ENCODE measurements at places on chromosomes 2 and 18.

- no peak for DNase-seq
Measured at GRCh38 chr2:224259831-224260230, 142.1 kb downstream of the FAM124B start.

GRCh38 chr2:217392930-217393584 is 533.2 kb upstream of the TNP1 start:
- no peak for DNase-seq

- no peak for DNase-seq
Measured at GRCh38 chr2:172586245-172586891, 30.5 kb downstream of the PDK1 start.

DNA sequence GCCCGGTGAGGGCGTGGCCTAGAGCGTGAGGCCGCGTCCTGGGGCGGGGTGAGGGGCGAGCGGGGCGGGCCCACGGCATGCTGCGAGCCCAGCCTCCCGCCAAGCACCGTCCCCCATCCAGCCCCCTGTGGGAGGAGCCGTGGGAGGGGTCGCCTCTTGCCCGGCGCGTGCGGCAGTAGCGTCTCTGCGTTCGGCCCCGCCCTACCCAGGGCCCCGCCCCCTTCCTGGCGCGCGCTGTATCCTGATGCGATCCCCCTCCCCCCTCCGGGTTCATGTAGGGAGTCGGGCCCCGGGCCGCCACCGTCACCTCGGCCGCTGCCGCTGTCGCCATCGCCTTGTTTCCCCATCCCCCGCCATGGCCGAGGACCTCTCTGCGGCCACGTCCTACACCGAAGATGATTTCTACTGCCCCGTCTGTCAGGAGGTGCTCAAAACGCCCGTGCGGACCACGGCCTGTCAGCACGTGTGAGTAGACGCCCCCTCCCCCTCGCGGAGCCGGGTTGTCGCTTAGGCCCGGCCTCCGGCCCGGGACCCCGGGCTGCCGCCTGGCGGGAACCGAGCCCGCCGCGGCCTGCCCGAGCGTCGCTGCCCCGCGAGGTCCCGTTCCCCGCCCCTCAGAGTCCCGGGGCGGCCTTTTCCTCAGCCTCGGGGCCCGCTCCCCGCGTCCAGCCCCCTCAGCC is 888 bp downstream of the RNF138 start:
- DNase-seq: peak; percentile 100

DNA sequence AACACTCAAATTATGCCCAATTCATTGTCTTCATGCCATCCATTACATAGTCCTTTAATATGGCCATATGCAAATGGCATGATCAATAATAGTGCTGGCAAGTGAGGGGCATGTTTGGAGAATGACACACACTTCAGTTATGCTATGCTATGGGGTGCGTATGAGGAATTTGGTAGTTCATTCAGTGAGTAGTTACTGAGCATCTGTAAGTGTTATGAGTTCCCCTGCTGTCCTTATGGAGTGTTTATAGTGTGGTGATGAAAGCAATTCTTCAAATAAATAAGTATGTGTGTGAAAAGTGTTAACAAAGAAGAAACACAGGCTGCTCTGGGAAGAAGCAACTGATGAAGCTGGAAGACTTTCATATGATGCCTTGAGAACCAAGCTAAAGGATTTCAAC is 383.7 kb upstream of the SLC14A2 start:
- DNase-seq: no peak

GRCh38 chr18:4444306-4444705 is 10.8 kb downstream of the DLGAP1 start:
- DNase-seq: no peak

GRCh38 chr2:38720613-38721241 is 30.4 kb downstream of the SRSF7 start:
- DNase-seq: no peak

DNA sequence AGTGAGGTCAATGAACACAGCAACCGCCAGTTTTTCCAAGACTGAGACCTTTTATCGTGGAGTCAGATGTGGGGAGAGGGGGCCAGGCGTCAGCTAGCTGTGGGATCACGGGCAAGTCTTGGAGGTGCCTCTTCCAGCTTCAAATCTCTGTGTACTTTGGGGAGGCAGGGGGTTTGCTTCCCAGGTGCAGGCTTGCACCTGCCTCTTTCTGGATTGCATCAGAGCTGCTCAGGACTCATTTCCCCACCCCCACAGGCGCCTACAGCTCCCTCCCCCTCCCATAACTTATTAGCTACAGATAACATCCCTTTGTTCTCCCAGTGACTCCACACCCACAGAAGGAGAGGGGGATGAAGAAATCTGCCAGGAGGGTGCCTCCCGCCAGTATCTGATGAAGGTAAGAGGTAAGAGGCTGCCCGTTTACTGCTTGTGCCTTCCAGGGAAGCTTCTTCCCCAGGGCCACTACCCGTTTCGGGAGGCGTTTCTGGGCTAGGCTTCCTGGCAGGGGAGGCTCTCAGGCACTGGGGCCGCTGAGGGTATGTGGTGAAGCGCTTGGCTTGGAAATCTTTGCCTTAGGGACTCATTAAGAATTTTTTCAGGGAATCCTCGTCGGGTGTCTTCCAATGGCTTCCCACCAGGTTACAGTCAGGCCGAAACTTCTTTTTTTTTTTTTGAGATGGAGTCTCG is 18.8 kb upstream of the MRPL33 start:
- DNase-seq: peak; percentile 24

GRCh38 chr2:240817496-240818292 is 2.3 kb downstream of the KIF1A start:
- no peak for DNase-seq

DNA sequence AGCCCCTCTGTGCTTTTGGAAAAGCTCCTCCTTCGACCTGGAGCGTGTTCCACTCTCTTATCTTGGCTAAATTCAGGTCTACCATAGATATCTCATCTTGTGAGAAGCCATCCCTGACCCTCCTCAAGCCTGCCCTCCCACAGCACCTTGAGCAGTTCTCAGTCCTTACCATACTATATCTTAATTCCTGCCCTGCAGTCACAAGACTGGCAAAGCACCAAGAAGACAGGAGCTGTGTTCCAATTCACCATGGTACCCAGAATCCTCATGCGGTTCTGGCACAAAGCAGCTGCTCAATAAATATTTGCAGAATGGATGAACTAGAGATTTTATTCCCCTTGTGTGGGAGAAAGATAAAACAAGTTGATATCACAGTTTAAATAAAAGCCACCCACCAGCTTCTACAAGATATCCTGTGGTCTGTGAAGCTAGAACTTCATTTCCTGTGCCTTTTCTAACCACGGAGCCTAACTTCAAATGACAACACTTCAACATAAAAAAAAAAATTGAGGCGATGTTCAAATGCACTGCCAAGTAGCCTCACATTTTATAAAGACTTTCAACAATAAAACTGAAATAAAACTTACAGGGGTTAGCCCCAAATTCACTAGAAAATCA is 19.5 kb downstream of the MARCHF4 start:
- no peak for DNase-seq

- DNase-seq: no peak
Measured at GRCh38 chr2:22817197-22817596, 567.8 kb upstream of the KLHL29 start.

DNA sequence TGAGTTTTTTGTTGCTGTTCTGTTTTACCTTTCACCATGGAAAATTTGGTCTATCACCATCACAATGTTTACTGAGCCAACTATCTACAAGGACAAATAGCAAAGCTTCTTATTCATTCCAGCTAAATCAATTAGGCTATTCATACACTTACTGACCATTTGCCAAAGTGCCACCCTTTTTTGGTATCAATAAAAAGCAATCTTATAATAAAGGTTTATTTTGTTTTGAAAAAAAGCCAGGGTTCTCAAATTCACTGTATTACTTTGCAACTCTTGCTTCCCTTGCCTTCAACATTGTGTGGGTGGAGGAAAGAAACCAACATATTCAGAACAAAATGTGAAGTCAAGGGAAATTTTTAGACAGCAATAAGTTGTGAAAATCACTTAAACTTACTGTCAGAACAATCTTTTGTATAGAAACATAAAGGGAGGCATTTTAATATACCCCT is 15.3 kb downstream of the PELI1 start:
- no peak for DNase-seq

DNA sequence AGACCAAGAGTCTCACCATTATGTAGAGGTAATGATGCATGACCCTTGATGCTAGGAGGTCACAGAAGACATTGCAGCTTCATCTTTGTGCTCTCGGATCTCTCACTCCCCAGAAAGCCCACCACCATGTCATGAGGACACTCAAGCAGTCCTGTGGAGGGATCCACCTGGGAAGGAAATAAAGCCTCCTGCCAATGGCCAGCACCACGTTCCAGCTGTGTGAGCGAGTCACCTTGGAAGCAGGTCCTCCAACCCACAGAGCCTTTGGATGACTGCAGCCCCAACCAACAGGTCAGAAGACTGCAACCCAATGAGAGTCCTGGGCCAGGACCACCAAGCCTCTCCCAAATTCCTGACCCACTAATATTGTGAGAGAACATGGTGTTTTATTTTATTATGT is 38.4 kb downstream of the CYP26B1 start:
- DNase-seq: no peak

DNA sequence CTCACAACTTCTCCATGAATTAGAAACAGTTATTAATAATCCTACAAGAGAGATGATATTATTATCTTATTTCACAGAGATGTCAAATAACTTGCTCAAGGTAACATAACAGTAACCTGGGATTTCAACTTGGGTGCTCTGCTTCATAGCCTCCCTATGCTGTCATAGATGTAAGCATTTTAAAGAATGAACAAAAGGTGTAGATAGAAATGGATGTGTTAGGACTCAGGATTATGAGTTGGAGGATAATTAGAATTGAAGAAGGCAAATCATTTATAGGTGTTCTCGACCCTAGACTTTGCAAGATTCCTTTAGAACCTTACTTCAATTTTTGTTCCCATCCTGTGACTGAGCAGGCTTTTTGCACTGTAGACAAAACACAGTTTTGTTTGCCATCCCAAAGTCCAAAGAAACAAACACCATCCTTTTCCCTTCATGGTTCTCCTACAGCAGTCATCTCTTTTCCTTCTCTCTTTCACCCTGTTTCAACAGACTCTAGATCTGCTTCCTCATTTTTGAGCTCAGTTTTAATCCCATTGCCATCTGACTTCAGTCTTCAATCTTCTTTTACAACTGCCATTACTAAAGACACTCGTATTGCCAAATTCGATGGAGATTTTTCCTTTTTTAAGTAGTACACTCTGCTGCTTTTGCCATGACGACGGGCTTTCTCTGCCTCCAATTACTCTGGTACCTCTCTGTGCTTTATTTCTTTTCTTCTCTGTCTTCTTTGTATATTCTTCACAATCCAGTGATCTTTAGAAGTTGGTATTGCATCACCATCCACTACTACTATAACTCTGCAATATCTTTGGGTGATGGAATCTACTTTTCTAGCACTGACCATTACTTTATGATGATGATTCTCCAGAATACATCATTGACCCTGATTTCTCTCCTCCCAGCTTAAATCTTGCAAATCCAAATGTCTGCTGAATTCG is 4.5 kb downstream of the HNMT start:
- DNase-seq: no peak

- DNase-seq: peak; percentile 22
Measured at GRCh38 chr18:37567061-37567993, 1.7 kb upstream of the CELF4 start.

- DNase-seq: no peak
Measured at GRCh38 chr2:159192371-159192918, 94.1 kb downstream of the WDSUB1 start.

DNA sequence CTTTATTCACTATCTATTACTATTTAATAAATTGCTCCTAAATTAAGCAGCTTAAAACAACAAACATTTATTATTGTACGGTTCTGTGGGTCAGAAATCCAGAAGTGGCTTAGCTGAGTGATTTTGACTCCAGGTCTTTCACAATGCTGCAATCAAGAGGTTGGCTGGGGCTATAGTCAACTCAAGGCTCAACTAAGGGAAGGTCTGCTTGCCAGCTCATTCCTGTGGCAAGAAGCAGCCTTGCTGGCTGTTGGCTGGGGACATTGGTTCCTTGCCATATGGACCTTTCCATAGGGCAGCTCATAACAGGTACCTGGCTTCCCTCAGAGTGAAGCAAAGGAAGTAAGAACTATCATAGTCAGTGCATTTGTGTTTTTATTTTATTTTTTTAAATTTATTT is 5.0 kb upstream of the MRPL19 start:
- no peak for DNase-seq

GRCh38 chr2:121189661-121190381 is 95.2 kb downstream of the TFCP2L1 start:
- no peak for DNase-seq

DNA sequence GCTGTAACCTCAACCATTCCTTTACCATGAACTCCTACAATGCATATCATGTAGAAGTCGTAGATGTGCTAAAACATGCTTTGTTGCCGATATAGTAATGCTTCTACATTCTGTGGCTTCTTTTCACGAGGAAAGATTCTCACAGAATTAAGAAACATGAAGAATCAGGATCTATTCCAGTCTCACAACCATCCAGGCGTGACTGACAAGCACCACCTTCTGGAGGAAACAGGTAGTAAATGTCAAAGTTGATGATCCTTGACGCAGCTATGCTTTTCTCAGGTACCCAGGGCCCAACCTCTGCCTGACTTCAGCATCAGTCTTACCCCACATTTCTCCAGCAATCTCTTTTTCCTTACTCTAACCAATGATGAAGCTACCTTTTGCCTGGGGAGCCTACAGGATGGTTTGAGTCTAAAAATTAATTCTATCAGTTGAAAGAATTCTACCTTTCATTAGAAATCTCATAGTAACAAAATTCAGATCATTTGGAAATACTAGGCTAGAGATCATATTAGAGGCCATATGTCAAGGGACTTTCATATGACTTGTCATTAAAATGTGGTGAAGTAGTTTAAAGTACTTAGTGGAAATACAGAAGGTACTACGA is 123.3 kb upstream of the RND3 start:
- peak; percentile 24 for DNase-seq

DNA sequence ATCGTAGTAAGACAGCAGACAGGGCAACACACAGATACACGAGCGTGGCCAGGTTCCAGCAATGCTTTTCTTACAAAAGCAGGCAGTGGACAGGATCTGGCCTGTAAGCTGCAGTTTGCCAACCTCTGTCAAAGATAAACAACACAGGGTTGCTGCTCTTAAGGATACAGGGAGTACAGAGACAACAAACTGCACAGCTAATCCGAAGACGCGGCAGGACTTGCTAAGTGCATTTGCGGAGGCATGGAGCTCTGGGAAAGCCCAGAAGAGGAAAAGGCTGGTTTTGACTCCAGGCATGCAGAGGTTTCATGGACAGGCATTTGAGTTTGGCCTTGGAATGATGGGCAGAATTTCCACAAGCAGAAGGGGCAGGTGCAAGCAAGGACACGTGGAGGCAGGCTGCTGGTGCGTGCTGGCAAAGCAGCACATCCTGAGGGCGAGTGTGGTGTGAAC is 24.4 kb downstream of the SERTAD2 start:
- no peak for DNase-seq

DNA sequence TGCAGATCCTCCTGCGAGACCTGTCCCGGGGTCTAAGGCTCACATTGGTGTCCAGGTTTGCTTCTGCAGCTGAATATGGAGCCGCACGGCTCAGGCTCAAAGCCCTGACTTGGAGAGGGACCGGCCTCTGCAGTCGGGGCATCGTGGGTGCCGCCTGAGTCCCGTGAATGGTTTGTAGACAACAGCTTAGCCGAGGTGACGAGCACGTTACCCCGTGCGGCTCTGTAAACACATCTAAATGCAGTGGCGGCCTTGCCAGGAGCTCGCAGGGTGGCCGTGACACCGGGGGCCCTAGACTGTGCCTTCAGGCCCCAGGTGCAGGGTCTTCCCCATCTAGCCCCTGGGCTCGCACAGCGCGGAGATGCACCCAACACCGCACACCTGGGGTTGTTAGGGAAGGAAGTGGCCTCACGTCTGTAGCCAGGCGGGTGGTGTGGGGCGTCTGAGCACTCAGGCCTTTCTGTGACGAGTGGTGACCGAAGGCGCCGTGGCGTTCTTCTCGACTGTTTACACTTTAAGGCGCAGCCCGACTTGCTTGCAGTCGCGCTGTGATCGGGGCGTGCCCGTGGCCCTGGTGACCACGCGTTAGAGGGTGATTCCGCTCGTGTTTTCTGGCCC is 91.6 kb downstream of the NFATC1 start:
- no peak for DNase-seq
